ENCODE measurements at places on chromosomes 7 and 10.
A peak's percentile ranks its signal among the peaks of the same experiment; 100 is the strongest.

GRCh38 chr7:151038951-151039849 lies 9.1 kb upstream of the ASIC3 start:
- no peak for DNase-seq

DNA sequence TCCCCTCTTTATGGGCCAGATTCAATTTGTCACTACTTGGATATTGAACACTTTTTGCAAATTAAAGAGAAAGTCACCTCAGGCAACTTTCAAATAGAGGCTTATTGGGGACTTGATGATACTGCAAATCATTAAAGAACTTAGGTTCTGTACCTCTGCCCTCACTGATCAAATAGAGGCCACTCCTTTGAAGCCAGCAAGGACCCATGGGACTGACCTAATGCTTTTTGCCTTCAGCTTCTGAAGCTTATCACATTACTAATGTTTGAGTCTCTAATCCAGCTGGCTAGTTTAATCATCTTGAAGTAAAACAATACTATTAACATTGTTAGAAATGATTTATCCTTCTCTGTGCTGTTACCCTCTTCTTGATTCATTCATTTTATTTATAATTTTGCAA lies 93.0 kb upstream of the ZNF800 start:
- DNase-seq = no peak

GRCh38 chr7:20697351-20697750 lies 81.9 kb downstream of the ABCB5 start:
- DNase-seq = no peak

DNA sequence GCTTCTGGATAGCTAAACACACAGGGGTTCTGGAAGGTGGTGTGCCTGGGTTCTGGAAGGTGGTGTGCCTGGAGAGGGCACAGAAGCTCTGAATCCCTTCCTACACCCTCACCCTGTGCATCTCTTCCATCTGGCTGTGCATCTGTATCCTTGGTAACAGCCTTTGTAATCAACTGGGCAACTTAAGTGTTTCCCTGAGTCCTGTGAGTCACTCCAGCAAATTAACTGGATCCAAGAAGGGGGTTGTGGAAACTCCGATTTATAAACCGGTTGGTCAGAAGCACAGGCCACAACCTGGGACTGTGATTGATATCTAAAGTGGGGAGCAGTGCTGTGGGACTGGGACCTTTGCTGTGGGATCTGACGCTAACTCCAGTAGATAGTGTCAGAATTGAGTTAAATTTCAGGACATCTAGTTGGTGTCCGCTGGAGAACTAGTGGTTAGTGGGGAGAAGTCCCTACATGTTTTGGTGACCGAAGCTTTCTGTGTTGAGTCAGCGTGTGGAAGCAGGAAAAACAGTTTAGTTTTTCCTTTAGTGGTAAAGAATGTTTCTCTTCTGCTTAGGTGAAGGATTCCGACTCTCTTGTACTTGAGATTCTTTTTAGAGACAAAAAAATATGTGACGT lies 228.1 kb downstream of the BMPER start:
- no peak for DNase-seq

DNA sequence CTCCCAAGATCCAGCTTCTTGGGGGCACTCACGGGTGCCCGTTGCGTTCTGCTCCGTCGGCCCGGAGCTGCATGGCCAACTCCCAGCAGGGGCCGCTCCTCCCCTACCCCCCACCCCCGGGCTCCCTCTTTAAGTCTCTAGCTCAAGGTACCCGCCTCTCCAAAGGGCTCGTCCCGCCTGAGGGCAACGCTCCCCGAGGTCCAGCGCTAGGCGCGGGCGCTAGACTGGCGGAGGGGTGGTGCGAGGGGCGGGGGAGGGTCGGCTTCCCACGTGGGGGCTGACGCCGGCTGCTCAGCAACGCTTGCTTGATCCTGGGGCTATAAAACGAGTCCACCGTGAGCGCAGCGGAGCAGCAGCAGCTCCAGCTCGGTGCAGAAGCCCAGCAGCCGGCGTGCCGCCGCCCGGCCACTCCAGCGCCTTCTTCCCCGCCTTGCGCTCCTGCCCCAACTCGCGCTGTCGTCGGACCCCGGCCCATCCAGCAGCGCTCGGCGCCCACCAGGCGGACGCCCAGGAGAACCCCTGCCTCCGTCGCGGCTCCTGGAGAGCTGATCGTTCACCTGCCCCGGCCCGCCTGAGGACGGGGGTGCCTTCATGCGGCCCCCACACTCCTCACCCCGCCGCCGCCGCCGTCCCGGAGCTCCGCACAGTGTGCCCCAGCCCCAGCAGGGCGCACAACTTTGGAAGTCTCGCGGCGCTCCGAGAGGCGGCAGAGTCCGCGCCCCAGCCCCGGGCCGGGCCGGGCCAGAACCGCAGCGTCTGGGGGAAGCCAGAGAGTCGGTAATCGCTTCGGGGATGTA lies at the start of gene ADRA2A:
ADRA2A (plus strand) TSS at position 348 of the 797 bp plus-strand sequence. CDS start 968 bp downstream, outside the sequence.
- no peak for DNase-seq

DNA sequence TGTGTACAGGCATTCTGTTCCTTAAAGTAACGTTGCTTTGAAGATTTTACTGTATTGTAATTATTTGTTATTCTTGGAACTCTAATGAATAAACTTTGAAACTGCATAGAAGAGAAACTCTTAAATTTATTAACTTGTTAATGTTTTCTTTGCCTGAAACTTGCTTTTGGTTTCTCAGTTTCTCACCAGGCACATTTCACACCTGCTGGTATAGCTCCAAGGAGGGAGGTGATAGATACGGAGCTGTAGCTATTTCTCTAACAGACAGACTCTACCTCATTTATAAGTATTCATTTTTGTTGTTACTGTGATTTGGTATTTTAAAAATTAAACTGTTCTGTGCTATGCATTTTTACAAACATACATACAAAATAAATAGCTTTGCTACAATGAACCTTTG lies 32.7 kb downstream of the R3HCC1L start:
- no peak for DNase-seq

DNA sequence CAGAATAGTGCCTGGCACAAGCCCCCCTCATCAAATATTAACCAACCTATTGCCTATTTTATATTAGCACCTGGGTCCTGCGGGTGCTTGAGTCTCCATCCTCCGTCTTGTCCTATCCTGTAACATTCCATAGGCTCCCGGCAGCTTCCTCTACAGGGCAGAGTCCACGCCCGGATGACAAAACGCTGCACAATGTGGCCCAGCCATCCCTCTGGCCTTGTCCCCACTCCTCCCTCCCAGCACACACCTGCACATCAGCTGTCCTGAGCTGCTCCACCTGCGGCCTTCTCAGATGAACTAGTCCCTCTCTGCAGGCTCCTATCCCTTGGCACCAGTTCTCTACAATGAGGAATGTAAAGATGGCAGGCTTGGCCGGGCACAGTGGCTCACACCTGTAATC lies 153.5 kb upstream of the PDE1C start:
- no peak for DNase-seq

DNA sequence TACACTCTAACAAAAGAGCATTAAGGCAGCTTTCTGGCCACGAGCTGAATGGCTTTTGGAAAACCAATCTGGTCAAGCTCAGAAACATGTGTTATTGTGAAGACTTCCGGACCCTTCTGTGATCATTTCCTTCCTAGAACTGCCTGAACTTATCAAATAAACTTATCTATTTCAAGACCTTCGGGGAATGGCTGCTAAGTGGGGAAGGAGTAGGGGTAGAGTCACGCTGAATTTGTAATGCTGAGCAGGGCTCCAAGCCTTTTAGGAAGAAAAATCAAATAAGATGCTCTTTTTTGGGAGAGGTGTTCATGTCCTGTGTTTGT lies 56.6 kb downstream of the PAPSS2 start:
- no peak for DNase-seq

- no peak for DNase-seq
Observed at GRCh38 chr7:55423277-55423711, 58.2 kb downstream of the LANCL2 start.

- no peak for DNase-seq
Observed at GRCh38 chr10:54908019-54908418, 107.0 kb upstream of the PCDH15 start.

DNA sequence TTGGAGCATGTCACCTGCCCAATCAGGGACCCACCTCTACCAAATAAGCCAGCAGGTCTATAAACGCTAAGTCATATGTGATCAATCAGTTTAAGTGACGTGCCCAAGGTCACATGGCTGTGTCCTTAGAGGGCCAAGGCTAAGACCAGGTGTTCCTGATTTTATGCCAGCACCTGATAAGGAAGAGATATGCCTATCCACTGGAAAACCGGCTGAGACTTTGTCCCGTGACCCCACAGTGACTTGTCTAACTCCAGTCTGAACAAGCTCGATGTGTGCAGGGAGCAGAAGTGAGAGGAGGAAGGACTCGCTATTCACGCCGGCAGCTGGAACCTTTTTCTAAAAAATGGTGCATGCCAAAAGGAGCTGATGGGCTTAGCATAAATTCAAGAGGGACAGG lies 57.0 kb downstream of the PRKAG2 start:
- DNase-seq = no peak

DNA sequence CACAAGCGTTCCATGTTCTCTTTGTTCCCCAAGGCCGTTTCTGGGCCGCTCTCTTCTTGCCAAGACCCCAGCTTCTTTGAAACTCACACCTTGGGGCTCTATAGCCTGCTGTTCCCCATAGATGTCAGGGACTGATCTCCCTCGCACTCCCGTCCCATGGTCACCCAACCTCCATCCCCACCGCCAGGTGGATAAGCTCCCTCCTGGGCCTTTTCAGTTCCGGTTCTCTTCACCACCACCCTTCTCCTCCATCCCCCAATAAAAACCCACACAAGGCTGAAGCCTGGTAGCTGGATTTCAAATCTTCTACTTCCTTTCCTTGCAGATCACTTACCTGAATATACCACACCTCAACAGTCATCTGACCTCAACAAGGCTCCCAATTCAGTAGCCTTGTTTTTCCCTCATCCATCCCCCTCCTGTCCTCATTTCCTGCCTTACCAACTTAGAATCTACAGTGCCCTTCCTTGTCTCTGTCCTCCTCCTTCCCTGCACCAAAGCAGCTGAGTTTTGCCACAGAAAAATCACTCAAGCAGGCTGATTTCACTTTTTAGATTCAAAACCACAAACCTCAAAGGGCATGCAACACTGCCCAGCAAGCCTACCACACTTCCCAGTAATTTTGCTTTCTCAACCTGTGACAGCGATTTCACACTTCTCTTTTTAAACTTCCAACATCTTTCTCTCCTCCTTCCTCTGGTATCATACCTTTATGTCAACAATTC lies 7.7 kb downstream of the SLC37A3 start:
- no peak for DNase-seq

DNA sequence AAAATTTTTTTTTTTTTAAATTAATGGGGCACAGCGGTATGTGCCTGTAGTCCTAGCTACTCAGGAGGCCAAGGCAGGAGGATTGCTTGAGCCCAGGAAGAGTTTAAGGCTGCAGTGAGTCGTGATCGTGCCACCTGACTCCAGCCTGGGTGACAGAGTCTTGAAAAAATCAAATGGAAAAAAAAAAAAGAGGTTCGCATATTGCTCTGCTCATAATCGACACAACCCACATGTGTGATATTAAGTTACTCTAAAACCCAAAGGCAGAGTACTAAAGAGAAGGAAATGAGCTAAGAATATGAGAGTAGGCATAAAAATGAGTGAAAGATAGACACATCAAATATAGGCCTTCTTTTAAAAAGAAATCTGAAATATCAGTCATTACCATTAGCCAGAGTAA lies 66.3 kb downstream of the IGF2BP3 start:
- DNase-seq = no peak

DNA sequence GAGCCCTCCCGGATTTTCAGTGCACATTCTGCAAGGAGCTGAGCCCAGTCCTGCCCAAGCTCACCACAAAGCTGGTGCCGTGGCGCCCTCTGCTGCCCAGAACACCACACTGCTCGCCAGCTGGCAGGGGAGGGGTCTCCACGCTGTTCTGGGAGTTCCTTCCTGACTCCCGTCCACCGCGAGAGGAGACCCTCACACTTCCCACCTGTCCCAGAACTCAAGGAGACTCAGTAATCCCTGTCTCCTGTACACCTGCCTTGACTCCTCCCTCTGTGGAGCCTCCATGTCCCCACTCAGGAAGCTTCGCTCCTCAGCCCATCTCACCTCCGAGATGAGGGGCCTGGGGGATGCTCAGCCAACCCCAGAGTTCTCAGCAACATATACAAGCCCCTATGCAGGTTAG lies 11.3 kb downstream of the C10orf105 start:
- peak; percentile 37 for DNase-seq

GRCh38 chr7:112930787-112931186 lies 140.6 kb upstream of the TMEM168 start:
- DNase-seq = no peak

- no peak for DNase-seq
Observed at GRCh38 chr10:113047151-113047550, 97.1 kb downstream of the TCF7L2 start.

DNA sequence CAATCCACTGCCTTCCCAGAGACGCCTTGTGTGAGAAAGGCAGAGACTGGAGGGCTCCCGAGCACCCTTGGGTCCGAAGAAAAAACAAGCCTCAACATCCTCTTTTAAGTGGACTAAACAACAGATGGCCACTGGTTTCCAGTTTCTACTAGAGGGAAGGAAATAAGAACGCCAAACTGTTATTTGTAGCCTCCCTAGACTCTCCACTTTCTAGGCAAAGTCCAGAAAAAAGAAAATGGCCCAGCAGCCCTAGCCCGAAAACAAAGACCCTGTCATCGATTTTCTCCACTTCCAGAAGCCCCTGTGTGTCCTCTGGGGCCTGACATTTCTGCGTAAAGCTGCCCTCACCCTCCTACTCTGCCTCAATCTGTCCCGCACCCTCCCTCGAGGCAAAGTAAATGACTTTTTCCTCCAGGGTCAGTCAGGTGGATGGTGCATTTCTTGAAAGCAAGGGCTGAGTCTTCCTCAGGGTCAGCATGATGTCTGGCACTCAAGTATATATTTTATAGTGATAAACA lies 6.0 kb downstream of the RGS10 start:
- no peak for DNase-seq

DNA sequence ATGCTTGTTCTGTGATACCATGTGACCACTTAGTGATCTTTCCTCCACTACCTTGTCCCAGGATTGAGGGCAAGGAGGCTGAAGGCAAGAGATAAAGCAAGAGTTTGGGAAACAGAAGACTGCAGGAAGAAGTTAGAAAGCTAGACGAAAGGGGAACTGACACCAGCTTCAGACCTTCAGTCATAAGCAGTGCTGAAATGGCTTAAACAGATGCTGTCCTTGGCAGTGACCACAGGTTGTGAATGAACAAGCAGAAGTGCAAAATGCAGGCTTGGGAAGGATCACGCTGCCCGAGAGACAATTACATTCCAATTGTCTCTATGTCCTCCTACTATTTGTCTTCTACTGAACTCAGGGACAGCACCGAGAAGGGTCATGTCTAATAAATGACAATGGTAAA lies 704.9 kb upstream of the AUTS2 start:
- no peak for DNase-seq
